Posterior vena cava (tissue), 2 donors: ENCODE measurements at places on chromosomes 1 and 21. TPM values are rescaled to one million over a fixed set of nuclear protein-coding genes. Genes with fewer than 3 reads are reported as not detected.

- no peak for DNase-seq
Observed at GRCh38 chr1:116544588-116545358, 26.1 kb downstream of the CD58 start.

DNA sequence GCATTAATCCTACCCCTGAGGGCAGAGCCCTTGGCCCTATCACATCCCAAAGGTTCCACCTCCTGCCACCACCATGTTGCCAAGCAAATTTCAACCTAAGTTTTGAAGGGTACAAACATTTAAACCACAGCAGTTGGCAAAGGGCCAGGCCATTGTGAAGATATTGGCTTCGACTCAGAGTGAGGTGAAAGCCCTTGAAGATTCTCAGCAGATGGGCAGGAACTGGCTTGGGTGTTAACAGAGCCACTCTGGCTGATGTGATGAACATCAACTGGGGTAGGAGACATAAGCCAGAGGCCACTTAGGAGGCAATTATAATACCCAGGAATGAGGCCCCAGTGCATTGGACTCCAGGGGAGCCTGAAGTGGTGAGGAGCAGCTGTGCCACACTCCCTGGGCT is 207.7 kb upstream of the KAZN start:
- DNase-seq: no peak

The FLG2 gene
- not detected for total RNA-seq

The NHLH1 gene
- not detected for total RNA-seq

- peak; percentile 32 for DNase-seq
Observed at GRCh38 chr1:184287001-184287400, 99.8 kb upstream of the C1orf21 start.

GRCh38 chr1:110007046-110007830 is 22.7 kb downstream of the AHCYL1 start:
- no peak for DNase-seq

GRCh38 chr1:245301921-245302320 is 147.1 kb downstream of the KIF26B start:
- DNase-seq: no peak

GRCh38 chr1:27071049-27071416 is 58.4 kb upstream of the TENT5B start:
- no peak for DNase-seq

- no peak for DNase-seq
Observed at GRCh38 chr1:24925082-24925779, 4.8 kb downstream of the RUNX3 start.

The INAVA gene
- 0.51 TPM for total RNA-seq

DNA sequence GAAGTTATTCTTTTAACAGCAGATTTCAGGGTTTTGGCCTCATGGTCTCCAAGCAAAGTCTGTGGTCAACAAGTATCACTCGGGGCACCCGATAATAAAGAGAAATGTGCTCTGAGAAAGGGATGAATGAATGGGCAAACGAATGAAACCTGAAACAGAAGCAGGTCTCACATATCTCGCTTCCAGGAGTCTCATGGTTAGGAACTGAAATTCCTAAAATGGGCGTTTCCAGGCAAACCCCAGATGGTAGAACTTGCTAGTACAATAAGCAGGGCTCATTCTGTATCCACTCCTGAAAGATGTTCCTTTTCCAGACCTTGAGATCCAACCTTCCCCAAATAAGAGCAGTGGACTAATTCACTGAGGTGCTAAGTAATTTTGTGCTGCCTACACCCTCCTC is 87.2 kb downstream of the LAMC2 start:
- DNase-seq: no peak

- DNase-seq: peak; percentile 95
Observed at GRCh38 chr1:201481761-201482493, 12.9 kb upstream of the PHLDA3 start.

DNA sequence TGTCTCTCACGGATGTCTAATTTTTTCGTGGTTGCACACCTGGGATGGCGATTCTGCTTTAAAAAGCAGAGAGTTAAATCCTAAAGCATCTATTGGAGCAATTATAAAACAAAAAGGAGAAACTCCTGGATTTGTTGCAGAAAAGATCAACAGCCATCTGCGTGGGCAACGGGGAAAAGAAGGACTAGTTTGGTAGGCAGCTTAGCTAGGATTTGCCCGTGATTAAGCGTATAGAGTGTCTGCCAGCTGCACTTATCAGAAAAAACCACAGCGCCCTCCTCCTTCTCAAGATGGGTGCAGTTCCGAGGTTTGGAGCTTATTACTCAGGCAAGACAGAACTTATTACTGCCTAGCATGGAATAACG is 526 bp upstream of the SLC25A24 start:
- no peak for DNase-seq

GRCh38 chr1:6582370-6582769 is 2.6 kb downstream of the ZBTB48 start:
- DNase-seq: no peak

DNA sequence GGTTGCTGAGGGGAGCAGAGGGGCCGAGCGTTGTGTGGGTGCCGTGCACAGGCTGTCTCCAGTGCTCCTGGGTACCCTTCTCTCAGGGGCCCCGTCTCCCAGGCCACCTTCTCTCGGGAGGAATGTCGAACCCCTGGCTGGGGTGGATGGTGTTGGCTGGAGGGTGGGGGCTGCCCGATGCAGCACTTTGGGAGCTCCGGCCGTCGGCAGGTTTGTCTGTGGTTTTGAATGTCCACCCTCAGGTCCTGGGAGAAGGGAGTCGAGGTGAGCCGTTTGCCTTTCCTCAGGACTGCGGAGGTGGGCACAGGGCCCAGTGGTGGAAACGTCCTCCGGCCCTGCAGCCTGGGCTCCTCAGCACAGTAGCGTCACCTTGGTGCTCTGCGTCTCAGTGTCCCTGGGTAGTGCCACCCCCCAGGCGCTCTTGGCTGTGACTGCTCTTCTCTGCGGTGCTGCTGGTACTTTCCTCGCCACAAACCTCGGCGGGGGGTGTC is 14.5 kb downstream of the SLX9 start:
- DNase-seq: no peak

DNA sequence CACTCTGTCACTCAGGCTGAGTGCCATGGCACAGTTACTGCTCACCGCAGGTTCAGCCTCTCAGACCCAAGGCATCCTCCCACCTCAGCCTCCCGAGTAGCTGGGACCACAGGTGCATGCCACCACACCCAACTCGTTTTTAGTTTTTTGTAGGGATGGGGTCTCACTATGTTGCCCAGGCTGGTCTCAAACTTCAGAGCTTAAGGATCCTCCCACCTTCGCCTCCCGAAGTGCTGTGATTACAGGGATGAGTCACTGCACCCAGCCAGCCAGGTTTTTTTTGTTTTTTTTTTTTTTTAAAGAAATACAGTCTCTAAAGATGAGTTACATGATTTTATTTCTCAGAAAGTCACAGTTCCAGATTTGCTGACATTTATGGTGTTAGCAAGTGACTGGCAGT is 29.0 kb downstream of the BACE2 start:
- DNase-seq: no peak

DNA sequence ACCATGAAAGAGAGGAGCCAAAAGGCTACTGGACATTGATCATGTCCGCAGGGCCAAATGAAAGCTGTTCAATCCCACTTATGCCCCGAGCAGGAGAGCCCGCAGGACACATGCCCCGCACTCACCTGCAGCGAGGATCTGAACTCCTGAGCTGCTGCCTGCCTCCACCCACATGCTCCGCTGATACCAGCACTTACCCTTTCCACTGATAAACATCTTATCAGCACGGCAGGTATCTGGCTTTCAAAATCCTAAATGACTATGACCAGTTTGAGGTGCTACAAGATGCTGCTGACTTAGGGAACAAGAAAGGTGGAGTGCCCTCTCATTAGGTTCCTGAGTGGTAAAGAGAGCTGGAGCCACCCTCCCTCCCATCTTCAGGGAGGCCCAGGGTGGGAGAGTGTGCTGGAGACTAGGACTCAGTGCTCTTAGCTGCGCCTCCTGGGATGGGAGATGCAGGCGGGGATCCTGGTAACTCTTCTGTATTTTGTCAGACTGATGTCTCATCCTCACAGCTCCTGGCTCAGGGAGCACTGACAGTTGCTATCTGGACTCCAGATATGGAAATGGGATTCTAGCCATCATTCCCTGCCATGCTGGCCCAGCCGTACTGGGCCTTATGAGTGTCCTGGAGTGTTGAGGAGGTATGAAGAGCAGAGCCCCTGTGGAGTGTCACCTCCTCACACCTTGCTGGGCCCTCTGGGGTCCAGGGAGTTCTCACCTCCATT is 86.4 kb upstream of the F3 start:
- DNase-seq: no peak

The CTXND2 gene
- not detected for total RNA-seq

The SPRR2B gene
- total RNA-seq: not detected

DNA sequence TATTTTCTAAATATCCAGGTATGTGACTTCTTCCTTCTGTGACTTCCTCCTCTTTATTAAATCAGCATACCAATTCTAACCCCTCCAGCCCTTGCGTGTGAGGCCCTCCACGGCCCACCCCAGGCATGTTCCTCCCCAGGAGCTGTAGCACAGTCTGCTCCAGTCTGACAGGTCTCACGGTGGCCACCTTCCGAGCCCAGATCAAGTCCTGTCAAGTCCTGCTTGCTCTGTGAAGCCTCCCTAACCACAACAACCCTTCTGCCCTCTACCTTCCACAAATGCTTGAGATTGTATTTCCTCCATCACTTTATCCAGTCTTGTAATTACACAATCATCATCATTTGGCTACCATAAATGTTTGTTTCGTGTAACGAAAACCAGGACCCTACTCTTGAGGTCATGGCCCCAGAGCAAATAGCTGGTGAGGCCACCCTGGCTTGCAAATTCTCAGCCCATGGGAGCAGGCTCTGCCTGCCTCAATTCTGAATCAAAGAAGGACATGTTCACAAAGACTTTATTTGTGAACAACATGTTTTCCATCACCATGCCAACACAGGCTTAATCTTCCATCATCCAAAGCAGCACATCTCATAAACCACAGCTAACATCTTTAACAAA is 33.0 kb upstream of the S100A7 start:
- DNase-seq: no peak
